ENCODE measurements at places on chromosomes 12 and 14.

DNA sequence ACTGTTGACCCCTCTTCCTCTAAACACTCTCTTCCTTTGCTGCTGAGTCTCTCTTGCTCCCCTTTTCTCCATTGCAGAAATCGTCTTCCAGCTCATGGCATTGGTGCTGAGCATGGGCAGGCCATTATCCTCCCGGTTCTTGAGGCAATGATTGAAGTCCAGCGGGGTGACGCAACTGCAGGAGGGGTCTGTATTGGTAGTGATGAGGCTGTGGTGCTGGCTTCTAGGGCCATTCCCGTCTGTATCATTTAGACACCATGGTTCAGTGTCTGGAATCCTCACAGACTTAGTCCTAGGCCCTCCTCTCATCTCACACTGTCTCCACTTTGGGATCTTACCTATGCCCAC, 720 bp upstream of the SLC22A17 start:
- no peak for DNase-seq

DNA sequence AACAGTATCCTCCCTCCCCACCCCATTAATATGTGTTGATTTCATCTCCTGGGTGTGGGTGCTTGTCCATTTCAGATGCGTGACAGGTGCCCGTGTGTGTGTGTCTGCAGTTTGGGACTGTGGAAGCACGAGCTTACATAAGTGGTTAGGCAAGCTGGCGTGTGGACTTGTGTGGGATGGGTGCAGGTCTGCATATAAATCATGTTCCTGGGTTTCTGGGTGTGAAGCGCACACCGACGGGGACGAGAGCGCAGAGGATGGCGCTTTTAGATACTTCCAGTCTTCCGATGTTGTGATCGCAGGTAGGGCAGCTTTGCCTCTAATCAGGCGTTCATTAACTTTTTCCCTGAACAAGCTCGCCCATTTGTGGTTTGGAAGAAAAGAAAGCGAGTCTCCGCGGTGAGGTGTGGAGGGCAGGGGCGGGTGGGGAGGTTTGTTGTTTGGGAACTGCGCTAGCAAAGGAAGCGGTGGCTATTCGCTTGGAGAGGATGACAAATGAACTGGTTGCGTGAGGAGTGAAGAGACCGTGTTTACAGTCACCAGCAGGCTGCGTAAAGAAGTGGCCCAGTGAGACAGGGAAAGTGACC, 865 bp downstream of the RGS6 start:
- DNase-seq: no peak

GRCh38 chr12:43776498-43776897, 17.7 kb downstream of the IRAK4 start:
- DNase-seq: peak; percentile 4

DNA sequence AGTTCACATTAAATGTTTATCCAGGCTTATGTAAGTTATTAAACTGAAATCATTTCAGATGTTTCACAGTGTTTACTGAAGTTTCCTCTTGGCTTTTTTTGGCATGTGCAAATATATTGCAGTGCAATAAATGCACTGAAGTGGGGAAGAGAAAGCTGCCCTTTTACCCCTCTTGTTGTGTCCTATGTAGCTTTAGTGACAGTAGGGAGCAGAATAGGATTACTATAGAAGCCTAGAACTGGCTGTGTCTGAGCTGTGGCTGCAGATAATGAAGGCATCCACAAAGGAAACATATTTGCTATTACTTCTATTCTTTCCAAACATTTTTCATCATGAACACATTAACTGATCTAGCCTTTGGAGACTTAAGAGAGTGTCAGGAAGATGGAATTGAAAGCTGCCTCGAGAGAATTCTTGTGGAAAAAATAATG, 24.1 kb upstream of the CNTN1 start:
- no peak for DNase-seq

DNA sequence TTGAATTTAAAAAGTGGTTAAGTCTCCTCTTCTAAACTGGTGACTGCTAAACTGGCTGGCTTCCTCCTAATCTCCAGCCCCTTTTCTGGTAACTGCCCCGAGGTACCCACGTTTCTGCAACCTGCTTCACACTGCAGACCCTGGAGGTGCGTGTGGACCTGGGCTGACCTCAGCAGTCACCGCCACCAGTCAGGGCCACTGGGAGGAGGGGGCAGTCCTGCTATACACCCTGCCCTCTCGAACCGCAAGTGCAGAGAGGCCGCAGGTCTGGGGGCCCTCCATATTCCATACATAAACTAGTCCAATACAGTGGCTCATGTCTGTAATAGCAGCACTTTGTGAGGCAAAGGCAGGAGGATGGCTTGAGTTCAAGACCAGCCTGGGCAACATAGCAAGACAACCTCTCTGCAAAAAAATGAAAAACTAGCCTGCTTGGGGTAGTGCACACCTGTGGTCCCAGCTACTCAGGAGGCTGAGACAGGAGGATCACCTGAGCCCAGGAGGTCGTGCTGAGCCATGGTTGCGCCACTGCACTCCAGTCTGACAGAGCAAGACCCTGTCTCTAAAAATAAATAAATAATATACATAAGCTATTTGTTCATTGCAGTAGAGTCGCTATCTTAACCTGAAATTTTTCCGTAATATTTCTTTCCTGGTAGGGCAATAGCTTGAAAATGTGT, 25.6 kb downstream of the VPS37B start:
- no peak for DNase-seq

DNA sequence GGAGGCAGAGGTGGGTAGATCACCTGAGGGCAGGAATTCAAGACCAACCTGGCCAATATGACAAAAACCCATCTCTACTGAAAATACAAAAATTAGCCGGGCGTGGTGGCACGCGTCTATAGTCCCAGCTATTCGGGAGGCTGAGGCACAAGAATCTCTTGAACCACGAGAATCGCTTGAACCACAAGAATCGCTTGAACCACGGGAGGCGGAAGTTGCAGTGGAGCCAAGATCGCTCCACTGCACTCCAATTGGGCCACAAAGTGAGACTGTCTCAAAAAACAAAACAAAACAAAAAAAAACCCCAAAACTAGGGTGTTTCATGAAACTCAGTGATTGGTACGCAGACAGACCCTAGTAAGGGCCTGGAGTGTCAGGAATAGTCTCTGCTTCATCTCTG, 6.4 kb upstream of the ARF6 start:
- no peak for DNase-seq

DNA sequence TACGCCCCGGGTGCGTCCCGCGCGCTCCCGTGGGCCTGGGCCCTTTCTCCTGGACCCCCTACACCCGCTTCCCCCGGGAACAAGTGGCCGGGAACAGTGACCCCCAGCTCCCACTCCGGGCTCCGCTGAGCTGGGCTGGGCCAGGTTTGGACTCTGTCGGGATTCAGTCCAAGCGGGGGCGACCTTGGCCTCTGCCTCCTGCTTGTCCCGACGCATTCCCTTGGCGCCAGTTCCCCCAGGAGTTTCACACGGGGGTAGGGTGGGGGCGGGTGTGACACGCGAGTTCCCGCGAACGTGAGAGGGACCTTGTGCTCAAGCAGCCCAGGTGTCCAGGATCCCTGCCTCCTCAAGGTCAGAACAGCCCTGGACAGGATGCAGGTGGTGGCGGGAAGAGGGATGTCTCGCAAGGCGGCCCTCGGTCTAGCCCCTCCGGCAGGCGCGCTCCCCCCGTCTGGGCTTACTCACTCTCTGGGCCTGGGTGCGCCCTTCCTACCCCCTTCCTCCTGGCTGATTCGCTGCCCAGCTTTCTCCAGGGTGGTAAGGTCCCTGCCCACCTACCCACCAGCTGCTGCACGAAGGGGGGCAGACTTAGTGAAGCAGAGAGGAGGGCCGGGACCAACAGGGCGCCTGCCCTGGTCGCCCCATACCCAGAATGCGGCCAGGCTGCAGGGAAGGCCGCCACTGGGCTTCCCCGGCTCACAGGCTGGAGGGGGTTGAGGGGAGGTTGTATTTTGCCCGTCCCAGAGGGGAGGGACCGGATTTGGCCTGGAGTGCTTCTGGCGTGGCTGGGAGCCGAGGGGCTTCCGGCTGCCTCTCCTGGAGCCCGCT, 862 bp downstream of the CRIP2 start:
- no peak for DNase-seq

DNA sequence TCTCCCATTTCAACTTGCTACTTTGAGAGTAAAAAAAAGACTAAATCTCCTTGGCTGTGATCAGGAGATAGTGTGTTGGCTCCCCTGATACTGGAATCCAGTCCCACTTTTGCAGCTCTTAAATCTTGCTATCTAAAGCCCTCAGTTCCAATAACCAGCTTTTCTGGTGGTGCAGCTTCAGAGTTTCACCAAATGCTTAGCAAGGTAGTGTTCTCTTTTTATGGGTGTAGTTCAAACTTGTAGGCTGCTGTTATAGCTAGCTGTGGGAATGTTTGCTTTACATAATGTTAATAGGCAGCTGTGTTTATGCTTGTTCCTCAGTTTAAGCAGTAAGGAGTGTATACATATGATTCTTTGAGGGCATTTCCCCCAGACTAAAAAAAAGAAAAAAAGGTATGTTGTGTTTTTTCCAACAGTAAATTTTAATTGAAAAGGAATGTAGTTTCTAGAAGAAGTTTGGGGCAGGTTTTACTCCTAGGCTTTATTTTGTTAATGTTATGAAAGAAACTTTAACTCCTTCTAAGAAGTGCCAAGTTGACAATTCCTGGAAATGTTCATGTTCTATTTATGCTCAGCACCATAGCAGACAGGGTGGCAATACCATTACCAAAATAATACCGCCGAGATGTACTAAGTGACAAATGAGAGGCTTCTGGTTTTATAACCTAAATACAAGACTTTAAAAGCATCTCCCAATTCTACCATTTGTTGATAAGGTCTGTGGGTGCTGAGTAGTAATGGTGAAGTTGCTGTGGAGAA, 12.1 kb downstream of the CRADD start:
- no peak for DNase-seq
